ENCODE measurements at places on chromosomes 5 and 9.

DNA sequence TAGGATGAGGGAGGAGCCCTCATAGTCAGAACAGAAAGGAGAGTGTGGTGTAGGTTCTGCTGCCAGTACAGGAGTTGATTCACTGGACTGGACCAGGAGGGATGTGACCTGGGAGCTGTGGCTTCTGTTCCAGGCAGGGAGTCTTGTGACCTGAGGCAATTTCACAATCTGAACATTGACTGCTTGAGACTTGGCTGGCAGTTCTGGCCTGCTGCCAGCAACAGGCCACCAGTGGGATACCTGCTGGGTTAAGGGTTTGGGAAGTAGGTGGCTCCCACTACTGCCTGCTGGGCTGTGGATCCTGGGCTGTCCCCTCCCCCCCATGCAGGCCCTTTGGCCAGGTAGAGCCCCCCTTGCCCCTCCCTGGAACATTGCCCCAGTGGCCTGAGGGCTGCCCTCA is 268.6 kb upstream of the ARRDC3 start:
- no peak for DNase-seq

DNA sequence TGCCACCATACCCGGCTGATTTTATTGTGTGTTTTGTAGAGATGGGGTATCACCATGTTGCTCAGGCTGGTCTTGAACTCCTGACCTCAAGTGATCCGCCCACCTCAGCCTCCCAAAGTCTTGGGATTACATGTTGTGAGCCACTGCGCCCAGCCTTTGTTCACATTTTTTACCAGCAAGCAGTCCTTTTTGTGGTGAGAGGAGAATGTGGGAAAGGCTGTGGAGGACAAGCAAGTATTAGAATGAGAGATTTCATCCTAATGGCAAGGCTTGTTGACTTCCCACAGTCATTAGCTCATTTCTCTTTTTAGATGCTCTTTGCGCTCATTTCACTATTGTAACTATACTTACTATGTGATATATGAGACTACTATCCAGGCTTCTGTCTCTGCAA is 6.1 kb downstream of the IL31RA start:
- DNase-seq: no peak

DNA sequence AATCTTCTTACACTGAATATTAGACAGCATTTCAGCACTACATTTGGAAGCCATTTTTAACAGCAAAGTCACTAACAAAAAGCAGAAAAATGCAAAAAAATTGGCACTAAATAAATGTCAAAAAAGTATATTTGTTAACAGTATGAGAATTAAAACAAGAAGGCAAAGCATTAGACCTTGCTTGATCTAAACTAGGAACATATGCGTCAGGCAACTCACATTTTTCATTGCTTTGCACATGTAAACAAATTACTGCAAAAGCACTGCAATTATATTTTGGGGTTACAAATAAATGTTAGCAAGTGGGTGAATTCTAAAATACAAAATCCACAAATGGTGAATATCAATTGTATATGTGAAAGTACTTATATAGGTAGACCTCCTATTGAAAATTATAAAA is 49.0 kb upstream of the RAPGEF6 start:
- no peak for DNase-seq

GRCh38 chr9:115923410-115923809 is 230.2 kb upstream of the PAPPA start:
- no peak for DNase-seq

GRCh38 chr5:166532456-166533220 is 1758.8 kb upstream of the WWC1 start:
- no peak for DNase-seq

DNA sequence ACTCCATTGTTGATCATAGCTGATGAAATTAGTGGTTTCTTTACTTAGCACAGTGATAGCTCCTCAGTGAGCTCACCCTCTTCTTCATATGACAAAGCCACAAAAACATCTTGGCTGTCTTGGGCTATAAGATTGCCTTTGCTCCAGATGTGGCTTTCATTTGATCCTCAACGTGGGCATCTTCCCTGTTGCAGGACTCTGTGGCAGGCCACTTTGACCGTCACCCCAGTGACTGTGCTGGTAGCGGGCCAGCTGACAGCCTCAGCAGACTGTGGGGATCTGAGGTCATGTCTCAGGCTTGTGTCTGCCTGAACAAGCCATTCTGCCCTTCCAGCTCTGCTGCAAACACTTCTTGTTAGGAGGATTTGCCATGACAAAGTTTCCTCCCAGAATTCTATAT is 422.2 kb downstream of the NR2F1-AS1 start:
- DNase-seq: no peak

- DNase-seq: no peak
Measured at GRCh38 chr5:59817536-59817935, 76.0 kb downstream of the PDE4D start.

- DNase-seq: no peak
Measured at GRCh38 chr5:66982470-66982869, 214.1 kb downstream of the CD180 start.

DNA sequence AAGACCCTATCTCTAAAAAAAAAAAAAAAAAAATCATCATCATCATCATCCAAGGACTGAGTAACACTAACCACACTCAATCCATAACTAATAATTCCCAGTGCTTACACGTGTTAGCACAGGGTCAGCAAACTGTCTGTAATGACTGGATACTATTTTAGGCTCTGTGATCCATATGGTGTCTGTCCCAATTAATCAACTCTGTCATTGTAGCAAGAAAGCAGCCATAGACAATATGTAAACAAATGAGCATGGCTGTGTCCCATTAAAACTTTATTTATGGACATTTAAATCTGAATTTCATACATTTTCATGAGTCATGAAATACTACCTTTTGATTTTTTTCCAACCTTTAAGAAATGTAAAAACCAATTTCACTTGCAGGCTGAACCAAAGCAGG is 148.4 kb downstream of the SIL1 start:
- DNase-seq: no peak

DNA sequence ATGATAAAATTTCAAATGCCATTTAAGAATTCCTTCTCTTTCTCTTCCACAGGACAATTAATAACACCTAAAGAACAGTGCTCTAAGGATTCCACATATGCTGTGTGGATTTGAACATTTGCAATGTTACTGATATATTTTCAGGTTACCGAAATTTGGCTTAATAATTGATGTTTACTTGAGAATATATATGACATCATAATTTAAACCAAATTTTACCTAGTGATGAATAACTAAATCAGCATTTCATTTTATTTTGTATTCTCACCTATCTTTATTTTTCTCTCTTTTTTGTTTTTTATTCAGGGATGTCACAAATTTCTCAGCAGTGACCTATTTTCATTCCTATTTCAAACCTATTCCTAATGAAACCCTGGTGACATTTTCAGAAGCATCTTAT is 429.6 kb downstream of the SLCO4C1 start:
- DNase-seq: no peak

GRCh38 chr9:98410185-98410697 is 154.8 kb upstream of the TBC1D2 start:
- DNase-seq: no peak

DNA sequence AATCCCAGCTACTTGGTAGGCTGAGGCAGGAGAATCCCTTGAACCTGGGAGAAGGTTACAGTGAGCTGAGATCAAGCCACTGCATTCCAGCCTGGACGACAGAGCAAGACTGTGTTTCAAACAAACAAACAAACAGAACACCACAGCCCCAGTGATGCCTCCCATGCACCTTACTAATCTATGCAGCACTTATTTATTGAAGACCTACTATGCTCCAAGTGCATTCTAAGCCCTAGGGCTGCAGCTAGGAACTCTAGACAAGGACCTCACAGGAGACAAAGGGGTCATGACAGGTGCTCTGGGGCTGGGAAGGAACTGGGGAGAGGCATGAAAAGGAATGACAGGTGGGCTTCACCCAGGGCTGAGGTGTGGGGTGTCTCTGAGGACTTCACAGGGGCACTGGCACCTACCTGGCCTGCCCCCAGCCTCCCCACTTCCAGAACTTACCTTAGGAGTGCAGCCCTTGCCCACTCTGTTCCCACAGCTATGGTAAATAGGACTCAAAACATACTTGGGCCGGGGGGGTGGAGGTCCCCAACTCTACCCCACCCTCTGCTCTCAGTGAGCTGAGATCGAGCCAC is 69.4 kb downstream of the C9orf50 start:
- DNase-seq: no peak

DNA sequence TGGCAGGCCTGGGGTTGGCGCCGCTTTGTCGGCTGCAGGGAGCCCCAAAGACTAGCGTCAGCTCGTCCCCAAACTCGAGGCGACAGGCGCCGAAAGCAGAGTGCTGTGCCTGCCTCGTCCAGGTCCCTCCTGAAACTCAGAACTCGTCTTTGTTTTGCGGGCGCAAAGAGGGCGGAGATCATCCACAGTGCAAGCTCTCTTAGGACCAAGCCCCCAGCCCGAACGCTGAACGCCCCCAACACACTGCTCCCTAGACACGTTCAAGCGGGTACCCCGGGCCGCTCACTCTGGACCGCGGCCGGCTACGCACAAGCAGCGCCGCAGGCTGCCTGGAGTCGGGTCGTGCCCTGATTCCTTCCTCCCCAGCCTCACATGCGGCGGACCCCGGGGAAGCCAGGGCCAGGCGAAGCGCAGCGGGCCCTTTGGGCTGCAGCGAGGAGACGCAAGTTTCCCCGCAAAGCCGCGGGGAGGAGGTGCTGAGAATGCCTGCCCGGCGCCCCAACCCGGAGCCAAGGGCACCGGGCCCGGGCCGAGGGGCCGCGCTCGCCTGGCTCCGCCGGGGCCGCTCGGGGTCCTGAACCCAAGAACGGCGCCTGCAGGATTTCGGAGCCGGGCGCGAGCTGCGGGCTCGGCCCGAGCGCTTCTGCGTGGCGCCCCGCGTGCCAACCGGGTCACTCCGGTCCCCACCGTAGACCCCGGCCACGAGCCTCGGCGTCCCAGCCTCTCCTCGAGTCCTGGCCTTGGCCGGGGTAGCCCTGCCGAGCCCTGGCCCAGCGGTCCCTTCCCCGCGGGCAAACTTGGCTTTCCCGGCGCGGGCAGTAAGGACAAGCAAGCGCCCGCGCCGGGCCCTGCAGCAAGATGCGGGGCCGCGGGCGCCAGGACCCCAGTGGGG is 738 bp downstream of the FSTL4 start:
- DNase-seq: no peak

- DNase-seq: no peak
Measured at GRCh38 chr9:135048046-135048757, 39.3 kb upstream of the OLFM1 start.

DNA sequence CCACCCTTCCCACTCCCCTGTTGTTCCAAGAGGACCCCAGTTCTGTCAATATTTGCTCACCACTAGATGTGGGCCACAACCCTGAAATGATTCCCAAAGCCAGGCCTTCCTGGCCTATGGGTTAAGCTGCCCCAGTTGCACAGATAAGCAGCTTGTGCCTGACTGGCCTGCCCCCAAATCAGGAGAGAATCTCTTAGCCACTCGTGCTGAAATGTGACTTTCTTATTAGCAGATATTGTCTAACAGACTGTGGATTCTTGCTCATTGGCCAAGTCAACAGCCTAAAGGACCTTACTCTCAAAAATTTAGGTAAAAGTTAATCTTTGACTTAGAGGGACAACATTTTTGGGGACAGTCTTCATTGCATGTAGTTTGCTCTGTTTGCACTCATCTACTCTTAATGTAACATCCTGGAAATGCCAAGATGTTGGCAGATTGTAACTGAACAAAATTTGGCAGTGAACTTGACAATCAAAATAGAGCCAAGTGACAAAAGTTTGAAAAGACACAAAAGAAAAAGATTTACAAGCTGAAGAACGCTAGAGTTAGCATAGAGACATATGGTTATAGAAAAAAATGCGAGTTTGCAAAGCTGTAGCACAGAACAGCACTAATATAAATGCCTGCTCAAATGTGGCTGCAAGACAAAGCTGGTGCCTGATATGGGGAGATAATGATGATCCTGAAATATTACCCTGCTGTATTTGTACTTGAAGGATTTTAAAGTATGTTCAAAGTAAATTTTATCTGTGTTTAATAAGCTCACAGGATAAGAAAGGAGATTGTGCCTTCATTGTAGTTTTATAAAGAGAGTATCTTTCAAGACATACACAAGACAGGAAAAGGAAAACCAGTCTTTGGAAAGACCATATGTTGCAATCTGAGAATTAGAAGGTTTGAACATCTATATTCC is 29.0 kb upstream of the FSD1L start:
- no peak for DNase-seq

DNA sequence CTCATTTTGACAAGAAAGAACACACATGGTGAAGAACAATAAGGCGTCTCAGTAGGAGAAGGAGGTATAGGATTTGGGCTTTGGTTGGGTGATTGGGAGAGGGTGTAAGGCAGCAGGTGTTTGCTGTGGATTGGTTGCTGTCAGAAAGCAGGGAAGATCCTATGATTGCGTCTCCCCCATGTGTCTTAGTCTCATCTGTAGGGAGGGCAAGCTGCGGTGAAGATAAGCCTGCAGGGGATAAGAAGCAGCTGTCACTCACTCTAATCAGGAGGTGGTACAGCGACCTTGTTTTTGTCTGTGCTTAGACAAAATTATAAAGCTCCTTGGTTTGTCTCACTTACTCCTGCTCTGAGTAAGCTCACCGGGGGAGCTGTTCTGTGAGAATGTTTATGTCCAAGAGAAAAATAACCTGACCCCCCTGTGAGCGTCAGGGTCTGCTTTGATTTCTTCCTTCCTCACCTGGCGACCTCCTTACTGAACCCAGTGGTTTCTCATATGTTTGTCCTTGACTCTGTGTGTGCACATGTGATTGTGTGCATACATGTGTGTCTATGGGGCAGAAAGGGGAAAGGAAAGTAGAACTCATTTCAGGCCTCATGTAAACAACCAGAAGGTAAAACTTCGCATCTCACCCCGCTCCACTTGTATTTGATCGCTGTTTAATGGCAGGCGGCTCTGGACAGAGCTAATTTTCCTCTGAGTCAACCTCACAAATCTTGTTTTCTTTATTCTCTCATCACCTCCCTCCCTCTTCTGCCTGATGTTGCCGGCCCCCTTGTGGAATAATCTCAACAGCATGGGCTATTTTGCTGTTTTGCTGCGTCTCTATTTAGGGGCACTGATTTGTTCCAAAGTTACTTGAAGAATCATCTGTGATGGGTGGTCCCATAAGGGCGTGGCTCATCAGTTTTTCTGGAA is 105.6 kb downstream of the TENT4A start:
- no peak for DNase-seq

- no peak for DNase-seq
Measured at GRCh38 chr9:78325343-78325742, 28.4 kb downstream of the PSAT1 start.

GRCh38 chr5:78747055-78747454 is 98.5 kb upstream of the LHFPL2 start:
- DNase-seq: no peak

DNA sequence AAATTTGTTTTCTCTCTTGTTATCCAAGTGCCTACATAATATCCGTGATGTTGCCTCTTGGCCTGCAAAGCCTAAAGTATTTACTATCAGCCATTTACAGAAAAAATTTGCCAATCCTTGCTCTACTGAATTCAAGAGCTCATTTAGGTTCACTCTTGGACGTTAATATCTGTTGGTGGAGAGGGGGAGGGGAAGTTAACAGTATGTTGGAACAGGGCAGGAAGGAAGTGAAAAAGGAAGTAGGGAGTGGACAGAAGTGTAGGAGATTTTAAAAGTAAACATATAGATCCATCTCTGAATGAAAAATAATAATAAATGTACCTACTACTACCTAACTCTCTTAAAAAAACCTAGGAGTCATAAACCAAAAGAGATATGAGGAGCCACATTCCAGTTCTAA is 32.8 kb downstream of the ZNF608 start:
- DNase-seq: no peak

All from HTR-8/SVneo (cell line).